ENCODE measurements at places on chromosomes 6 and 20.

GRCh38 chr6:138815221-138815620 lies 19.3 kb downstream of the ECT2L start:
- no peak for DNase-seq

DNA sequence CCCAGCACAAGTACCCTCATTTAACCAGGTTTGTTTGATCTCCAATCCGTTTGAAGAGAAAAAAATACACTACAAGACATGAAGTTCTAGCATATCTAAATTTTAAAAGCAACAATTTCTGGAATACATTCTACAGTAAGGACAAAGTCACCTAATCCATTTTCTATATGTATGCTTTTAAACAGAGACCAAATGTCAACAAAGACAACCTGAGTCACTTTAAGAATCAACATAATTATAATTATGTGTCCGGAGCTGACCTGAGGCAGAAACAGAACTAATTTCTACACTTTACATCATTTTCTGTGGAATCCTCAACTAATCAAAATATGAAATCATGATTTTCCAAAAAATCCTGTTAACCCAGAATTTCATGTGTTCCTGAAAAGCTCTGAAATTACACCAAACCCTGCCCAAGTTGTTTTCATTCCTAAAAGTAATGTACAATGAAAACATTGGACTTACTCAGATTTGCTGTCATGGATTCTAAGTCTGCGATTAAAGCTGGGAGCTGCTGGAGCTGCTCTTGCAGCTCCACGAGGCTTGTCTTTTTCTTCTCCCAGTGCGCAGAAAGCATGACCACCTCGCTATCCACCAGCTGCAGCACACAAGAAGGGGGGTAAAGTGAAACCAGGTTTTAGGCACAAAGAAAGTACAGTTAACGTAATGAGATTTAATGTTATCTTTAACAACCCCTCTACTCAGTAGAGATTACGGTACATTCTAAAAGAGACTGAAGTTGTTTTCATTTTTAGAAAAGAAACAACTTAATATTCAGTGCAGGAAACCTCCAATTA lies 35.8 kb downstream of the DTNBP1 start:
- DNase-seq = no peak

DNA sequence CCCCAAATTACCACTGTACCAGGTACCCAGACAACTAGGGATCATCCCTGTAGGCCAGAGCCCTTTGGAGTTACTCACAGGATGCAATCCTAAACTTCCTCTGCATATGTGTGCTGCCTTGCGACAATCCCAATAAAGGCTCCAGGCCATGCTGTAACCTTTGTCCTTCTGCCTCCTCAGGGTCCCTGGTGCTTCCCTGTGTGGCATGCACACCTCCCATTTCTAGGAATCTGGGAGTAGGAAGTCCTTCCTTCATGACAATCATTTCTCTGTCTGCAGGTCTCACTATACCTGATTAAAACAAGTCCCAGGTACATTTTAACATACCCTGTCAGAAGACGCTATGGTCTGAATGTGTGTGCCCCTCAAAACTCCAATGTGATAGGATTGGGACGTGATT lies 37.0 kb upstream of the MCUR1 start:
- DNase-seq = no peak

DNA sequence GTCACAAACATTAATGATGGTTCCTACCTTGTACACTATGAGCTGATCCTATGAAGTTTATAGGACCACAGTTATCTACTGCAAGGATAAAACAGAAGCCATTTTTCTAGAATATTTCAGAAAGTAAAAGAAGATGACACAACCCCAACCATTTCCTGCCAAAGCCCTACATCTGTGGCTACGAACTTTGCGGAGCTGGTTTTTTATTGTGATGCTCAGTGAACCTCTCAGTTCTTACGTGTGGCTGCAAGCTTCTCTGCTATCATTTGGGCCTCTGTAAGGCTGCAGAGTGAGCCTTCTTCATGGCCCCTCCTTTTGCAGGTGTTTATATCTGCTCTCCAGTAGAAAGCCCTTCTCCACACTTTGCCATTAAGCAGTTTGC lies 17.8 kb upstream of the TAGAP start:
- no peak for DNase-seq

GRCh38 chr6:14638906-14639761 lies 521.6 kb downstream of the CD83 start:
- DNase-seq = peak; percentile 12

GRCh38 chr6:131736003-131736596 lies 25.3 kb upstream of the CTAGE9 start:
- DNase-seq = no peak

DNA sequence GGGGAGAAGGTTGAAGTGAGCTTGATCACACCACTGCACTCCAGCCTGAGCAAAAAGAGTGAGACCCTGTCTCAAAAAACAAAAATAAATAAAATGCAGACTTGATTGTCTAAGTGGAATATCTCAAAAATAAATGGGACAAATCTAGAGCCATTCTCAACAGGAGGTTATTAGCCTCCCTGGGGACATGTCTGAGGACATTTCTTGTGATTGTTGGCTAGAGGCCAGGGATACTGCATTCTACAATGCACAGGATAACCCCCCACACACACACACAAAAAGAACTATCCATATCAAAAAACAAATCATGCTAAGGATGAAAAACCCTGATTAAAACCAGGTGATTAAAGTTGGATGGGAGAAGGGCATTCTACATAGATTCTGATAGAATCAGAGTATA lies 37.5 kb downstream of the FAM217A start:
- DNase-seq = no peak

DNA sequence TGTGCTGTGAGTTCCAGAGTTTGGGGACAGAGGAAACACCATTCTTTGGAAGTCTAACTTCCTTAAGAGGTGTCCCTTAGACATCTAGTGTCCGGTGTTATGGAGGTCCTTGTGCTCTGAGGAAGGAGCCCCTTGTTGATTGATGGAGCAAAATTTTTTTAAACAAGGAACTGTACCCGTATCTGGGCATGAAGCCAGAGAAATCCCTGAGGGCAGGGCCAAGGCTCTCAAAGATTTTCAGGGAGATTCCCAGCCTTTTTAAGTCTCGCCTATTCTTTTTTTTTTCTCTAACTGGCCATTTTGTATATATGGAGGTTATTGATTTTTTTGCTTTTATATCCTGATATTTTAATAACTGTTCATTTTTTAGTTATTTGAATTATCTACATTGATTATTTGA lies 45.9 kb downstream of the TRIM38 start:
- no peak for DNase-seq

- DNase-seq = no peak
Measured at GRCh38 chr20:40686434-40686882, 2.6 kb downstream of the MAFB start.

- no peak for DNase-seq
Measured at GRCh38 chr6:169779092-169779815, 27.8 kb downstream of the ERMARD start.

DNA sequence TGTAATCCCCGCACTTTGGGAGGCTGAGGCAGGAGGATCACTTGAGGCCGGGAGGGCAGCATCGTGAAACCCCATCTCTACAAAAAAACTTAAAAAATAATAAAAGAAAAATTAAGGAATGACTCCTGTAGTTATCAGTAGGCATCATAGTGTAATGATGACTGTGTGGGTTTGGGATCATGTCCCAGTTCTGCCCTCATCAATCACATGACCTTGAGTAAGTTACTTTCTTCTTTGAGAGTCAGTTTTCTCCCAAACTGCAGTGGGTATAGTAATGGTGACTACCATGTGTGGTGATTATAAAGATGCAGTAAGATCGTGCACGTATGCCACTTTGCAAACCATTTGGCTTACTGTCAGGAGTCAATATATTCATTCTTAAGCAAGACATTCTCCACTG lies 89.2 kb downstream of the TXNDC5 start:
- DNase-seq = peak; percentile 29

DNA sequence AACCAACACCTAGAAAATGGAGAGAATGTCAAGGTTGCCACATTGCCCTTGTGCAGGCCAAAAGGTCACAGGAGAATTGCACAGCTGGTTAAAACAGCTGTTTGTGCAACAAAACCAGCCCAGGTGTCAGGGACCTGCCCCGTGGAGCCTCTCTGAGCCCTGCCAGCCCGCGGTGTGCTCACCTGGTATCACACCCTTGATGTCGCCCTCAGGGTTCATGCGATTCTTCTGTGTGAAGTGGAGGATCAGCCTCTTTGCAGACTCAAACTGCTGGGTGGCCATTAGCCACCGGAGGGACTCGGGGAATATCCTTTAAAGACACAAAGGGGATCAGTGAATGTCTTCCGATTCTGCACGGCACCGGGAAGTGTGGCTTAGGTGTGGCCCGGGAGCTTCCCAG lies 39.2 kb downstream of the PSMG4 start:
- DNase-seq = no peak

DNA sequence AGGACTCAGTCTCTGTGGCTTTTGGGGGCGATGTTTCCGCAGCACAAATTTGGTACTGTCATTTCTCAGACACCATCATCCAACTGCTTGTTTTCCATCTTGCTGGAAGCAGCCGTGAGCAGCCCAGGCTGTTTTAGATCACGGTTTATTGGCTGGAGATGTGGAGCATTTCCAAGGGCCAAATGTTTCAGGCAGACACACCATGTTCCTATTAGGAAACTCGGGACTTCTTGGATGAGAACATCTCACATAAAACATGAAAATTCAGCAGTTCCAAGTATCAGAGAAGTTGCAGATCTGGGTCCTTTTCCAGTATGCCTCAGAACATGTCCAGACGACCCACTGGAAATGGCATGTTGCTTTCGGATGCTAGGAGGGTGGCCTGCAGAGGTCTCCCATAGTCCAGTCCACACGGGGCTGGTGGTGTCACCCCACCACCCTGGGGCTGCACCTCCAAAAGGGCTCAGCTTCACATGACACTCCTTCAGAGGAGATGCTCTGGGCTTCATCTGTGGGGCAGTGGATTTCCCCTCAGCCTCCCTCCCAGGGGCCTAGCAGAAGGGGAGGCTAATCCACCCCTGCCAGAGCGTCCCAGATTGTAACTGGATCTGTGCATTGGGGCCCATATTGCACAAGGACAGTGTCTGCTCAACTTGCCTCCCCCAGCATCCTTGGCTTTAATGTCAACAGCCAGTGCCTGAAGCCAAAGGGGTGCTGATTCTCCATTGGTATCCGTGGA lies 176.3 kb downstream of the SCP2D1 start:
- no peak for DNase-seq

GRCh38 chr6:35014786-35015185 lies 125.7 kb downstream of the ANKS1A start:
- DNase-seq = peak; percentile 64

- no peak for DNase-seq
Measured at GRCh38 chr20:1165521-1165920, 19.3 kb downstream of the TMEM74B start.

- DNase-seq = peak; percentile 43
Measured at GRCh38 chr20:62816031-62816883, 593 bp upstream of the COL9A3 start.

- peak; percentile 93 for DNase-seq
Measured at GRCh38 chr20:38173237-38174156, 8.4 kb upstream of the TGM2 start.

DNA sequence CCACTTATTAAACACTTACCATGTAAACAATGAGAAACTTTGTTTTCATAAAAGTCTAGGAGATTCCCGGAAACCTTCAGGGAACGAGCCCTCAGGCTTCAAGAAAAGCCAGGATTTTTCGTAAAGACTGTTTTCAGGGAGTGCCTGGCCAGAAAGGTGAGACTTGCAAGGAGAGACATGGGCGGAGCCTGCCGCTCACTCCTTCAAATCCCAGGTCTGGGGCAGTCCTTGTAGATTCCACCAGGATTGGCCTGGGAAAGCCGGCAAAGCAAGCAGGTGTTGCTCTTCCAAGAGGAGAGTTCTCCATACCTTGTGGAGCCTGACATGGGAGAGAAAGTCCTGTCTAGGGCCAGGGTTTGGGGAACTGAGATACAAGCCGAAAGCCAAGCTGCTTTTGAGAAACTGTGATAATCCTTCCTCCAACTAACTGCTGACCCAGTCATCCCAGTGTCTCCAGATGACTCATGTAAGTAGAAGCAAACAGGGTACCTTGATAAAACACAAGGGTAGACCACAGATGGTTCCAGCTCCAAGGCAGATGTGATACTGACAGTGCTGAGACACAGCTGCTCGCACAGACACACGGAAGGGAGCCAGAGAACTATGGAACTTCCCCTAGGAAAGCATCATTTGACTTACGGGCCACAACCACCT lies 69.4 kb upstream of the NAA20 start:
- peak; percentile 75 for DNase-seq

All from iris pigment epithelial cell (primary cell).